T-cell (primary cell): ENCODE measurements at places on chromosomes 6 and 20.

GRCh38 chr20:62029296-62029695 lies 36.4 kb downstream of the TAF4 start:
- DNase-seq = no peak

- DNase-seq = no peak
Measured at GRCh38 chr6:167392631-167393316, 67.9 kb downstream of the TTLL2 start.

- no peak for DNase-seq
Measured at GRCh38 chr20:56487216-56487615, 18.8 kb downstream of the RTF2 start.

- DNase-seq = no peak
Measured at GRCh38 chr6:153210083-153210482, 79.0 kb upstream of the RGS17 start.

GRCh38 chr6:43144879-43145278 lies 26.2 kb upstream of the SRF start:
- DNase-seq = no peak

- DNase-seq = no peak
Measured at GRCh38 chr20:11001764-11002540, 328.2 kb upstream of the JAG1 start.

- DNase-seq = no peak
Measured at GRCh38 chr6:37251211-37251780, 6.3 kb upstream of the TBC1D22B start.

DNA sequence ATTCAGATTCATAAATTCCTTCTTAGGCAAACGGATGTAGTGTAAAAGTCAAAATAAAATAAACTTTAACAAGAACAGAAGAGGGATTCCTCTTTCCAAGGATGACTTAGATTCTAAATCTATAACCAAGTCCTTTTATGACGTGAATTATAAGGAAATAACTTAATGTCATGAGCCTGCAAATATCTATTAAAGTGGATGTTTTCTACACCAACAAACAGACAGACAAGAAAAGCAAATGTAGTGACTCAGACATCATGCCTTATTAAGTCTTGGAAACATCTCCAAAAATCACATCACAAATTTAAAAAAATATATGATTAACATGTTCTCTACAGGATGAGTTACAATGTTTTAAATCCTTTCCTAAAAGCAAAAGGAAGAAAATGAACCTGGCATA lies 397.1 kb downstream of the ESR1 start:
- DNase-seq = no peak

DNA sequence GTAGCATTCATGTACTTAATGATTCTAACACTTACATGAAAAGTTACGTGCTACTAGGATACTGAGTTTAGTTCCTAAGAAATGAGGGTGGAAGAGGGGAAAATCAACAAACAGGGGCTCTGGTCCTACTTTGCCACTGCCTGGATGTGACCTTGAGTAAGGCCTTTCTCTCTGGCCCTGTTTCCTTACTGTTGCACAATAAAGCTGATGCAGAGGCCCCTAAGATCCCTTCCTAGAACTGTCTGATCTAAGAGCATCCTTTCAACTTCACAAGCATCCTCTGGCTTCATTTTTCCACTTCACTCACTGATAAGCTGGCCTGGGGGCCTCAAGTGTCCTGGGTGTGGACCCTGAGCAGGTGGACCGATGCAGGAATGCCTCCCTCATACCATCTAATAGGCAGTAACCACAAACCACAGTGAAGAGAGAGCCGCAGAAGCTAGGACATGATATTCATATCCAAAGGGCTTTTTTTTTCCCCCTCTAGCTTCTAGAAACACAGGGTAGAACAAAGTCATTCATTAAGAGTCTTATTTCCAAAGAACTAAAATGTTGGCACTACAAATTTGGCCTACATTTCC lies 21.6 kb downstream of the FKBP1A start:
- DNase-seq = no peak

DNA sequence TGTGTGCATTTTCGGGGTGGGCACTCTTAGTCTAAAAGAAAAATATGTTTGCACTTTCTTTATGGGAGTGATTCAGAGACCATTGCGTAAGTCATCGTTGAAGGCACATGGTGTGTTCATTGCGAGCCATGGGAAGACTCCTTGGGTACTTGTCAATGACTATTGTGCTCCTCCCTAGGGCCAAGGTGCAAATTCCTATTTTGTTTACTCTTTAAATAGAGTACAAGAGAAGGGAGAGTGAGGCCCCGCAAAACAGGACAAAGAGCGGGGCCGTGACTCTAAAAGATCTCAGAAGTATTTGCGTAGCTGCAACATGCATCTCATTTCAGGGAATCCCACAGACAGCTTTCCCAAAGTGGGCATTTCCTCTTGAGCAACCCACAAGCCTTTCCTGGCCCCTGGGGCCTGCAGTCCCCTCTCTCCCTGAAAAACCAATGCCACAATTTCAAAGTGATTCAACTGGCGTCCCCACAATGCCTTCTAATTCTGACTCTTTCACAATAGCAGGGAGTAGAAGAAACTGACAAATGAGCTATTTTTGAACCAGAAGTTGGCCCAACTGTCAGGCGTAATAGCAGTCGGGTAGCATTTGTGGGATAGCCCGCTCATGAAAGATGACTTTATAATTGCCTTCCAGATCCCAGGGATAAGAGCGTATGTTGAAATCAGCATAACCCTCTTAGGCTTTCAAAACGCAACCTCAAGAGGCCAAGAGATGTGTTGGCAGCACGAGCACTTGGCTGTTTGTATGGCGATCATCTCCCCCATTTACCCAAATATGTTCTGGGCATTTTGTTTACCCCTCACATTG lies 277.9 kb upstream of the BMP2 start:
- no peak for DNase-seq

DNA sequence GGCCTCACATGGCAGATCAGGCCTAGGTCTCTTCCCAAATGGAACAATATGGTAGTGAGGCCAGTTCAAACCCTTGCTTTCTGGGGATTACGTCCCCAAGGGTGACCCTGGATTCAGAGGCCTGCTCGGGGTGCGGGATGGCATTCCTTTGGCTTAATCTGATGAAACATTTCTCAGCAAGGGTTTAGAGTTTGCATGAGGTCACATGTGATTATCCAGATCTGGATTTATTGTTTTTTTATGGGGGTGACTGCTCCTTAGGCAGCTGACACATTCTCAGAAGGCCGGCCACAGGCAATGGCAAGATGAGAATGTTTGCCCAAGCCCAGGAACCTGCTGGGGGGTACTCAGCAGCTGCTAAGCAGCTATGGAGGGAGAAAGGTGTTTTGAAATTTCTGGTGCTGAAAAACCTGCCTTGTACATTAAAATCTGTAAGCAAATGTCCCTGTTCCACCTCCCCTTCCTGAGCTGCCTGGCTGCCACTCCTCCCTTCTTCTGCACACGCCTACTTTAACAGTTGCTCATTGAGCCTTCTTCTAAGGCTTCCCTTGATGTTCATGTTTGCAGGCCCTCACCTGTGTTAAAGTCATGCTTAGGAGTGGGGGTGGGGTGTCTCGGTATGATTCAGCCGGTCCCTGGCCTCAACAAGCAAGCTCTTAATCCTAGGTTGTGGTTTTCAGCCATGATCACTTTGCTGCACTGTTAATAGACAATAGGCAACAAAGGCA lies 37.9 kb upstream of the FUCA2 start:
- no peak for DNase-seq

- DNase-seq = no peak
Measured at GRCh38 chr20:53002786-53003185, 30.6 kb downstream of the TSHZ2 start.

DNA sequence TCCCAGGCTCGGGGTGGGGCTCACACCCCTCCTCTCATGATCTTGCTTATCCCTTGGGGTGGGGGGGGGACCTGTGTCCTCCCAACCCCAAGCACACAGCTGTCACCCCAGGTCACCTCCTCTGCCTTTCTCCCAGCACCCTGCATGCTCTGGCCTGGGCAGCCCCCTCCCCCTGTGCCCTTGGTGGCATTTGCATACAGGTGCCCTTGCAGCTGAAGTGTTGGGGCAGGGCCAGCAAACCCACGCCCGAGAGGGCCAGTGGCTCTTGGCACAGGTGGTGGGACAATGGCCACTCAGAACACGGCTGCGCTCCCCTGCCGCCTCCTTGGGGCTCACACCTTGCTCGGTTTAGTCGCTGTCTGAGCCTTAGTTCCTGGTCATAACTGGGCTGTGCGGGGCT lies 11.3 kb upstream of the MYT1 start:
- no peak for DNase-seq

- DNase-seq = no peak
Measured at GRCh38 chr6:158737082-158737709, 82.0 kb downstream of the EZR start.
